ENCODE measurements at places on chromosomes 16 and 17. TPM values are rescaled to one million over a fixed set of nuclear protein-coding genes. Genes with fewer than 3 reads are reported as not detected.

NUPR1 gene
- not detected for total RNA-seq

GINS3 gene
- 14.0 TPM for total RNA-seq

OR3A3 gene
- not detected for total RNA-seq

PSMC3IP gene
- 26.4 TPM for total RNA-seq

PRAC1 gene
- total RNA-seq: not detected

RHOT2 gene
- total RNA-seq: 112 TPM

CACNG5 gene
- not detected for total RNA-seq

PHOSPHO1 gene
- total RNA-seq: not detected

ARL5C gene
- not detected for total RNA-seq

GPR142 gene
- total RNA-seq: not detected

SSTR5 gene
- total RNA-seq: not detected

CCL4 gene
- 966 TPM for total RNA-seq

KCNH6 gene
- total RNA-seq: not detected

Measured in activated CD4-positive, alpha-beta memory T cell treated with anti-CD3 and anti-CD28 coated beads for 36 hours (primary cell).